Stimulated activated CD8-positive, alpha-beta memory T cell treated with anti-CD3 and anti-CD28 coated beads, Interleukin-4, amount 100 ng/mL, for 1 hour (primary cell): ENCODE measurements at places on chromosomes 4 and X.

DNA sequence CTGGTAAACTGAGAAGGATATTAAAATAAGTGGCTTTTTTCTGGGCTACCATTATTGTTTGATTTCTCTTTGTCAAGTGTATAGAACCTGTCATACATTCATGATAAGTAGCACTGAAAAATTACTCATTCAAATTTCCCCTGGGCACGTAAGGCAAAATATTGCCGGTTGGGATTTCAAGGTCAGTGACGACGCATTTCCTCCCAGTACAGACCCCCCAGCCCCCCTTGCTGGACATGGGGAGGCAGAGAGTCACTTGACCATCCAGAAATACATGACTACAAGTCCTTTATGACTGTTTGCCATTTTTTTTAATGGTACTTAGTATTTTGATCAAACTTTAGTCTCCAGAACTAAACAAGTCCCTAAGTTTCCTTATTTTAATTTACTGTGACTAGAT lies 6.8 kb upstream of the MND1 start:
- DNase-seq: no peak

DNA sequence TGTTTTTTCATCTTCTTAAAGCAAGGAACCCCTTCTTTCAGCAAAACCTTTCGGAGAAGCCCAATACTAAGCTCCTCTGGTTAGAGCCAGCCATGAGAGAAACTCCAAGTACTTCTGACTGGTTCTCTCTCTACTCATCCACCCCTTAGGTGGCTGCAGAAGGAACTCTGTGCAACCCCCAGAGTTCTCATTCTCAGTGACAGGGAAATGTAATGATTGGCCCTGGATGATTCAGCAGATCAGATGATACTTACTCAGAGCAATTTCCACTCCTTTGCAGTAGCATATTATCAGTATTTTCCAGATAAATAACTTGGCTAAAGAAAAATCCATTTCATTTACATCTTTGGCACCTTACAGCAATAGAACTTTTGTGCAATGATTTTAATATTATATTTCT lies 3.2 kb downstream of the SPP1 start:
- no peak for DNase-seq

DNA sequence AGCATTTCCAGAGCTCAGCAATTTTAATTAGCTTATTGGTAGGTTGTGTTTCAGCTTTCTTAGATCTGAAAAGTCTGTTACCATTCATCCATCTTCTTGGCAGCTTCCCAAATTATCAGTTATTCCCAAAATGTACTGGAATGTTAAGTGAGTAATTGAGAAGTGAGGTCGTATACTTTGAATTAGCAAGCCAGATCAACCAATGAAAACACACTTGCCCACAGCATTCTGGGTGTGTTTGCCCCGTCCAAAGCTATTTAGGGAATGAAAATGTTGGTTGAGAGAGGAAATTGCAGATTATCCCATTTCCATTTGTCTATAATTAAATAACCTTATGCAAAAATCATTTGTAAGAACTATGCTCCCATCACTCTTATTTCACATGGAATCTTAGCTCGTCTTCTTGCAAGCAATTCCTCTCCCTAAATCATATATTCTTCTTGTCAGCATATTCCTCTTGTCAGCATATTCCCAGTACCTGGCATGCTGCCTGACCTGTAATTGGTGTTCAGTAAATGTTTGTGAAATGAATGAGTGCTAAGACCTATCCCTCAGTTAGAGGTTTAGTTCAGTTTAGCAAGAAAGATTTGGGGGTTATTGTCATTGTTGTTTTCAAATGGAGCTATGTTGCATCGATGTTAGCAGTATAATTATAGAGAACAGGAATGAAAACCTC lies 23.3 kb upstream of the ANTXR2 start:
- no peak for DNase-seq

- DNase-seq: no peak
Observed at GRCh38 chrX:49784747-49785280, 44.3 kb upstream of the PAGE4 start.

- no peak for DNase-seq
Observed at GRCh38 chr4:160370046-160370445, 1267.2 kb downstream of the RAPGEF2 start.

DNA sequence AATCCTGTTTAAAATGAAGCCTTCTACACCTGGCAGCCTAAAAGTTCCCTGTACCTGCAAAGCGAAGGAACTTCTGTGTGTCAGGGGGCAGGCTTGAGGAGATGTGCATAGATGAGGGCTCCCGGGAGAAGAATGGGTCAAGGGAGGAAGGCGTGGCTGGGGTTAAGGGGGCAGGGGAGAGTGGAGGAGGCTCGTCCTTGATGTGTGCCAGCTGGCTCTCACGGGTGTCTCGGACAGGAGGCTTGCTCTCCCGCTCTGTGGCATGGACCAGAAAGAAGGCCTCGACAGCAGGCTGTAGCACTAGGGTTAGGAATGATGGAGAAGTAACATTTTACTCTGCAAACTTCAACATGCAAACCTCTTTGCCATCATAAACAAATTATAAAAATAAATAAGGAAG lies 104.6 kb upstream of the HSD17B10 start:
- DNase-seq: no peak

DNA sequence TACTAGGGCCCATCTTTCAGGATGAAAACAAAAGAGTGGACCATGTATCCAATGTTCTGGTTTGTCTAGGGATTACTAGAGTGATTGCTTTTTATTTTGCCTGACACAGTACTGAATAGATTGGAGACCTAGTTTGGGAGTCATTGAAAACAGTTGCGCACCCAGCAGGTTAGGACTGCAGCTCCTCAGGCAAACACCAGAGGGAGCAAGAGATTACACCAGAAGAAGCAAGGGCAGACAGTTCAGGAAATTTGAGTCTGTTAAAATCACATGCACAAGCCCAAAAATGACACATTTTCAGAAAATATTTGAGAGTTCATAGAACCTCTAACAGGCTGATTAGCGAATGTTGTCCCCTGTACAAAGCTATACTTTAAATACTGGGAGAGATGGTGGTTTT lies 55.6 kb downstream of the CYLC1 start:
- DNase-seq: no peak
